Caco-2 (cell line): ENCODE measurements at places on chromosomes 2 and 18. TPM values are rescaled to one million over a fixed set of nuclear protein-coding genes. Genes with fewer than 3 reads are reported as not detected.

DNA sequence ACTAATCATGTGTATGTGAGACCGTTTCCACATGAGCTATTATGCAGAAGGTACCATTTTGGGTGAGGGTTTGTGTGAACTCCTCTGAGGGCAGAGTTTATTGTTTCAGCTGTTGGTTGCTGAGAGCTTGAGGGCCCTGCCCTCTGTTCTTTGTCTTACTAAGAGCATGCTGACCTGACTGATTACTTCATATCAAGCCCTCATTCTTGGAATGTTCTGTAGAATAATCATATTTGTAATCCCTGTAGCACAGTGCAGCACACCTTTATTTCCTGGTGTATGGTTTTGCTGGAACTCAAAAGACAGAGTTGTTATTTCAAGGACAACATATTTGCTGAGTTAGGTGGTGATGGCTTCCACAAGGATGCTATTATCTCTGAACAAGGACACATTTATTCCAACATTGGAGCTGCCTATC is 118.5 kb downstream of the GALNT3 start:
- no peaks in the 10 kb centered on the region for H3K27me3 ChIP-seq
- H3K4me1 ChIP-seq: no peaks in the 10 kb centered on the region
- H3K4me3 ChIP-seq: no peak overlapping the region
- no peak overlapping the region for H3K27ac ChIP-seq
- H3K36me3 ChIP-seq: no peaks in the 10 kb centered on the region

DNA sequence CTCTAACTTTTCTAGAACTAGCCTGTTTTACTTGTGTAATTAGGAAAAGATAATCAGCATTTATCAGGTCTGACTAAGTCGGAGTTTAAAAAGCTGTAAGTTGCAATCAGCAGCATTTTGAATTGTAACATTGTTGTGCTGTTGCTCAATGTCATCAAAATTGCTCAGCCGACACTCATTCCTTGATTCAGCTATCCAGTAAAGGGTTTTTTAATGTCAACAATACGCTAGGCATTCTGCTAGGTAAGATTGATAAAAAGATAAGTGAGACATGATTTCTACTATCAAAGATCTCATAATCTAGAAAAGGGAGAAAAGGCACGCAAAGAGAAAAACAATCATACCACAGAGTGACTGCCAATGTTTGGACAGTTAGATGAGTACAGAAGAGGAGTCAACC is 327.1 kb upstream of the CDH2 start:
- H3K4me3 ChIP-seq: no peak overlapping the region
- no peaks in the 10 kb centered on the region for H3K36me3 ChIP-seq
- H3K4me1 ChIP-seq: no peaks in the 10 kb centered on the region
- no peak overlapping the region for H3K27ac ChIP-seq
- no peaks in the 10 kb centered on the region for H3K27me3 ChIP-seq
- DNase-seq: no peak

- no peak for DNase-seq
- no peaks in the 10 kb centered on the region for H3K27me3 ChIP-seq
- H3K4me3 ChIP-seq: no peak overlapping the region
- no peak overlapping the region for H3K27ac ChIP-seq
- H3K4me1 ChIP-seq: no peaks in the 10 kb centered on the region
Measured at GRCh38 chr2:212194396-212194795, 344.2 kb downstream of the ERBB4 start.

GRCh38 chr2:196335221-196335634 is 163.8 kb upstream of the STK17B start:
- no peak overlapping the region for H3K27ac ChIP-seq
- peaks cover 16% of the 10 kb centered on the region for H3K4me1 ChIP-seq
- DNase-seq: no peak
- no peaks in the 10 kb centered on the region for H3K27me3 ChIP-seq

DNA sequence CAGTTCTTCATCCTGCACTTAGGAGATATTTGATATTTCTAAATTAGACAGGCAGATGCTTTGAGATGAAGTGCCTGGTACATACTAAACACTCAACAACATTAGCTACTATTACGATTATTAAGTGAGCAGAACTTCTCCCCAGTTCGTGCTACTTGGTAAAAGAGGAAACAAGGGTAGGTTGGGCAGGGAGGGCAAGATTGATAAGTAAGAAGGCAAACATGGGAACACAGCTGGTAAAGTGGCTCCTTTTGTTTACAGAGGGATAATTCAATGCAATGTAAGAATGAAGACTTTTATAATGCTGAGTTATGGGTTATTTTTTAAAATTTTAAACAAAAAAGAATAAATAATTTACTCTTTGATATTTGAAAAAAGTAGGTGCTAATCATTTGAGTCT is 15.9 kb upstream of the WIPF1 start:
- no peak overlapping the region for H3K4me3 ChIP-seq
- no peak for DNase-seq
- no peak overlapping the region for H3K27ac ChIP-seq
- H3K36me3 ChIP-seq: no peaks in the 10 kb centered on the region
- H3K27me3 ChIP-seq: no peaks in the 10 kb centered on the region
- H3K4me1 ChIP-seq: no peaks in the 10 kb centered on the region

- H3K27ac ChIP-seq: no peak overlapping the region
- no peaks in the 10 kb centered on the region for H3K27me3 ChIP-seq
- H3K4me1 ChIP-seq: peaks cover 8% of the 10 kb centered on the region
- no peaks in the 10 kb centered on the region for H3K36me3 ChIP-seq
Measured at GRCh38 chr2:24461685-24462084, 29.4 kb upstream of the NCOA1 start.

- no peaks in the 10 kb centered on the region for H3K4me1 ChIP-seq
- no peak overlapping the region for H3K4me3 ChIP-seq
- H3K27ac ChIP-seq: no peak overlapping the region
- H3K36me3 ChIP-seq: no peaks in the 10 kb centered on the region
Measured at GRCh38 chr2:154655499-154655898, 43.0 kb upstream of the KCNJ3 start.

- H3K4me3 ChIP-seq: no peak overlapping the region
- H3K4me1 ChIP-seq: peaks cover 14% of the 10 kb centered on the region
- DNase-seq: peak; percentile 32
- no peaks in the 10 kb centered on the region for H3K36me3 ChIP-seq
- H3K27me3 ChIP-seq: no peaks in the 10 kb centered on the region
Measured at GRCh38 chr2:10267551-10268465, 34.9 kb upstream of the HPCAL1 start.

GRCh38 chr2:63676135-63676534 is 87.4 kb downstream of the MDH1 start:
- no peaks in the 10 kb centered on the region for H3K27me3 ChIP-seq
- H3K27ac ChIP-seq: no peak overlapping the region
- H3K4me3 ChIP-seq: no peak overlapping the region
- DNase-seq: no peak

DNA sequence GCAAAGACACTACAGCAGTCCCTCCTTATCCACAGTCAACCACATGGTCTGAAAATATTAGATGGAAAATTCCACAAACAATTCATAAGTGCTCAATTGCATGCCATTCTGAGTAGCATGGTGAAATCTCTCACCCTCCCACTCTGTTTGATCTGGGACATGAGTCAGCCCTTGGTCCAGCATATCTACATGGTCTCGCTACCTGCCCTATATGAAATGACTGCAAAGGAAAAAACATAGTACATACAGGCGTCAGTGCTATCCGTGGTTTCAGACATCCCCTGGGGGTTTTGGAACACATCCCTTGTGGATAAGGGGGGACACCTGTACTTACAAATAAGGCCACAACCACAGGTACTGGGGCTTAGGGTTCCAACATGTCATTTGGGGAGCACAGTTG is 73.7 kb downstream of the CABLES1 start:
- no peaks in the 10 kb centered on the region for H3K27me3 ChIP-seq
- H3K27ac ChIP-seq: peak overlapping the region; percentile 22
- H3K4me1 ChIP-seq: no peaks in the 10 kb centered on the region
- DNase-seq: peak; percentile 27
- H3K36me3 ChIP-seq: peaks cover 10% of the 10 kb centered on the region

- H3K4me1 ChIP-seq: peaks cover 19% of the 10 kb centered on the region
- H3K4me3 ChIP-seq: peak overlapping the region; percentile 73
- no peaks in the 10 kb centered on the region for H3K36me3 ChIP-seq
- DNase-seq: peak; percentile 71
- no peak overlapping the region for H3K27ac ChIP-seq
Measured at GRCh38 chr2:70995426-70995729, 705 bp upstream of the TEX261 start.

DNA sequence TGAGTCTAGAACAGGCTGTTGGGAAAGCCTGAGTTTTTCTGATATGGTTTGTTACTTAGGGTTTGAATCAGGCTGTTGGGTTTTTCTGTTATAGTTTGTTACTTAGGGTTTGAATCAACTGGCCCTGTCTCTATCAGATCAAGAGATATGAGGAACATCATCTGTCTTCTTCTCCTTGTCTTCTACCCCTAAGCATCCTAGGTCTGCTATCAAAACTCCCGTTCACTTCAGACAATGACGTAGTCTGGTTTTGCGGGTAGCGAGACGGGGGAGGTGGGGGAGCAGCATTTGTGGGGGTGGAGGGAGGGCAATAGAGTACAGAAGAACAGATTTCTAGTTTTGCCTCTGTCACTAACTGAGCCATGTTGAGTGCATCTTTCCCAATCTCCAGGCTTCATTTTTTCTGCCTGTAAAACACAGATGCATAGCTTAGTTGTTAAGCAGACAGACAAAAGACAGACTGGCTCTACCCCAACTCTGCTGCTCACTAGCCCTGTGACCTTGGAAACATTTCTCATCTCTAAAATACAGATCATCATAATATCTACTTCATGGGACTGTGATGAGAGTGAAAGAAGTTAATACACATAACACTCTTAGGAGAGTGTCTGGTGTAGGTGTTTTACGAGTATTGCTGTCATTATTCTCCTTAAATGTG is 9.1 kb downstream of the TNP1 start:
- DNase-seq: no peak
- no peaks in the 10 kb centered on the region for H3K27me3 ChIP-seq
- H3K4me1 ChIP-seq: peaks cover 26% of the 10 kb centered on the region

- no peak overlapping the region for H3K4me3 ChIP-seq
- H3K27ac ChIP-seq: peak overlapping the region; percentile 42
- peak; percentile 54 for DNase-seq
Measured at GRCh38 chr2:16281451-16282335, 341.3 kb downstream of the MYCN start.

- no peaks in the 10 kb centered on the region for H3K36me3 ChIP-seq
- H3K27me3 ChIP-seq: no peaks in the 10 kb centered on the region
- no peak overlapping the region for H3K27ac ChIP-seq
- no peaks in the 10 kb centered on the region for H3K4me1 ChIP-seq
- no peak for DNase-seq
Measured at GRCh38 chr18:62999392-62999791, 284.1 kb downstream of the PHLPP1 start.

DNA sequence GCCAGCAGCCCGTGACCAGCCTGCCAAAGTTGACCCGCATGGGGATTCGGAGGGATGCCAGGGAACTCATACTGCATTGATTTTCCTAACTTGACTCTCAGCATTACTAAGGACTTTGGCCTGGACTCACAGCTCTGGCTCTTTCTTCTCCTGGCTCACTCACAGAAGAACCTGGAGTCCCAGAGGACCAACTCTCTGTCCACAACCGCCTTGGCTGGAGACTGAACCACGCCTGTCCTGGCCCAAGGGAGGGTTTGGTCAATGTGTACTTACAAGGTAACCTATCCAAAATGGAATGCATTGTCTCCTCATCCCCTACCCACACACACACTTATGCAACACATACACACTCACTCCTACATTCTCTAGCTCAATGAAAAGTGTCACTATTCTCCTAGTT is 135.6 kb upstream of the KLHL29 start:
- H3K27me3 ChIP-seq: no peaks in the 10 kb centered on the region
- no peak for DNase-seq
- H3K36me3 ChIP-seq: no peaks in the 10 kb centered on the region
- H3K4me1 ChIP-seq: no peaks in the 10 kb centered on the region
- no peak overlapping the region for H3K4me3 ChIP-seq
- no peak overlapping the region for H3K27ac ChIP-seq

GRCh38 chr2:108586116-108586515 is 51.8 kb downstream of the LIMS1 start:
- no peak for DNase-seq
- H3K36me3 ChIP-seq: no peaks in the 10 kb centered on the region
- H3K4me3 ChIP-seq: no peak overlapping the region
- H3K27me3 ChIP-seq: no peaks in the 10 kb centered on the region
- peak overlapping the region; percentile 11 for H3K27ac ChIP-seq

DNA sequence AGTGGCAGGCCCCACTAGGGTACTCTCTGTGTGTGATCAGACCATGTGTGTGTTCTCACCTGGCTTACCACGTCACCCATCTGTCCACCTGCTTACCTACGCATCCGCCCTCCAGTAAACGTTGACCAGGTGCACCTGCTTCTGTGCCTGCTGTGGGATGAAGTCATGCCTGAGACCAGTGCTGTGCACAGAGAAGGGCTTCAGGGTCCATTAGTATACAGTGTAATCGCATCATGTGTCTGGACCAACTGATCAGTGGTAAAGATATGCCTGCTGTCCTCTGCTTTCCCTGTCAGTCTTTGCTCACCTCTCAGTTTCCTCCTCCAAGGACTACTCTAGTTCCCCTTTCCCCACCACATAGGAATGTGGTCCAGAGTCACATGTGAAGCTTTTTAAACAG is 109.3 kb downstream of the FHOD3 start:
- H3K27me3 ChIP-seq: no peaks in the 10 kb centered on the region
- H3K36me3 ChIP-seq: no peaks in the 10 kb centered on the region
- no peak for DNase-seq
- H3K4me3 ChIP-seq: no peak overlapping the region

GRCh38 chr2:25309402-25309801 is 32.3 kb downstream of the DNMT3A start:
- H3K27ac ChIP-seq: no peak overlapping the region
- no peaks in the 10 kb centered on the region for H3K36me3 ChIP-seq

ICA1L gene
- 3.7 and 5.5 TPM in 2 replicates for total RNA-seq

DNAH7 gene
- total RNA-seq: 0.16 and 0.30 TPM in 2 replicates

CTLA4 gene
- 0.43 TPM in 1 of 2 replicates, not detected in the other for total RNA-seq

SLC4A3 gene
- 6.1 and 6.2 TPM in 2 replicates for total RNA-seq

GPR35 gene
- total RNA-seq: 21.3 and 21.5 TPM in 2 replicates

CYS1 gene
- 0.91 and 1.4 TPM in 2 replicates for total RNA-seq

CKAP2L gene
- total RNA-seq: 20.7 and 23.6 TPM in 2 replicates

ASTL gene
- 0.23 TPM in 1 of 2 replicates, not detected in the other for total RNA-seq

ANKRD29 gene
- 7.3 and 8.2 TPM in 2 replicates for total RNA-seq

GAL3ST2 gene
- total RNA-seq: 6.0 and 6.8 TPM in 2 replicates
